Transverse colon (tissue), 4 donors: ENCODE measurements at places on chromosomes 7 and 10. TPM values are rescaled to one million over a fixed set of nuclear protein-coding genes. Genes with fewer than 3 reads are reported as not detected.

DNA sequence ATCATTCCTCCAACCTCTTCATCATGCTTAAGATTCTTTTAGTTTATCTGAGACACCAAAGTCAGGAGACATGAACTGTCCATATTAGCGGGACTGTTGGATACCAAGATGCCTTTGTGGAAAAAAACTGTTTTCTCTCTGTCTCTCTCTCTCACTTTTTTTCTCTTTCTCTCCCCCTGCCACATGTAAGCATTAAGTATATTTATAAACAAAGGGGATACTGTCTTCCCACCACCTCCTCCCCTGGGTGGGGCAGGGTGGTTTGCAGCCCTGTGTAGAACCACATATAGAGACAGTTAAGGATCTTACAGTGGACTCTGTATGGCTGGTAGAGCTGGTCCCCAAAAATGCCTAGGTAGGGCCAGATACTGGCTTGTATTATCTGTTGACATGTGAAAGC, 101.3 kb downstream of the GLI3 start:
- no peaks in the 10 kb centered on the region for H3K36me3 ChIP-seq
- H3K27ac ChIP-seq = no peak overlapping the region
- no peaks in the 10 kb centered on the region for H3K4me1 ChIP-seq
- no peaks in the 10 kb centered on the region for H3K27me3 ChIP-seq

- no peak overlapping the region for H3K27ac ChIP-seq
- no peaks in the 10 kb centered on the region for H3K27me3 ChIP-seq
- no peaks in the 10 kb centered on the region for H3K36me3 ChIP-seq
- no peak overlapping the region for H3K4me3 ChIP-seq
Observed at GRCh38 chr10:113666682-113667252, 2.9 kb upstream of the NRAP start.

GRCh38 chr10:6539833-6540232, 40.2 kb downstream of the PRKCQ start:
- H3K4me3 ChIP-seq = no peak overlapping the region
- H3K4me1 ChIP-seq = no peaks in the 10 kb centered on the region
- no peak for DNase-seq
- H3K27ac ChIP-seq = no peak overlapping the region

The LRRD1 gene
- total RNA-seq = not detected
